ENCODE measurements at places on chromosomes 13 and 19.
A peak's percentile ranks its signal among the peaks of the same experiment; 100 is the strongest.

DNA sequence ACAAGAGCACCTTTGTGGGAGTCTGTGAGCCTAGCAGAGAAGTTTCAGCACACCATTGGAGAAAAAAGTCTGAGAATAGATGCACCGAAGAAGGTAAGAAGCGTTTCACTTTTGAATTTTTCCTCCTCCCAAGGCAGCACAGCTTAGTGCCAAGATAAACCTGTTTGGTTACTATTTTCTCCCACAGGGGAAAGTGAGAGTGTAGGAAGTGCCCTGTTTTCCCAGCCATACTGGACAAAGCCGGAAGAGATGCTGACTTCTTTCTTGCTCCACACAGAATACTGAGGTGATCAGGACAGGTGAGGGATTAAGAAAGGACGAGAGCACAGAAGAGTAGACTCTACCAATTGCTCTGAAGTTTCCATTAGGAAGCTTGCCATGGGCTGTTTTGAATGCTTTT lies 1011.0 kb upstream of the MIR17HG start:
- DNase-seq: no peak

GRCh38 chr13:67238277-67238859 lies 8.2 kb upstream of the PCDH9 start:
- DNase-seq: peak; percentile 78

GRCh38 chr19:35476149-35476548 lies 14.1 kb downstream of the KRTDAP start:
- no peak for DNase-seq

DNA sequence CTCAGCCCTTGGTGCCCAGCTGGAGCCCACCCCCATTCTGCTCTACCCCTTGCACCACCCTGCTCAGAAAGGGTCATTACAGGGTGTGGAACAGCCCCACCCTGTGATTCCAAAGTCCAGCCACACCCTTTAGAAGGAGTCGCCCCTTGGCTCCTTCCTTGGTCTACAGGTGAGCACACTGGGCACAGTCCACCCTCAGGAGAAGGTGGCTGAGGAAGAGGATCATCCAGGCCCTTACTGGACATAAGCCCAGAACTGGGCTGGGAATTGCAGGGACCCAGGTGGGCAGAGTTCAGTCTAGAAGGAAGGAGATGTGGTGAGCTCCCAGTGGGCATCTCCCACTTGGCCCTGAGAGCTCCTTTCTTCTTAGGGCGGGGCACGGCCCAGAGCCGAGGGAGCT lies 8.6 kb downstream of the SLC46A3 start:
- no peak for DNase-seq

DNA sequence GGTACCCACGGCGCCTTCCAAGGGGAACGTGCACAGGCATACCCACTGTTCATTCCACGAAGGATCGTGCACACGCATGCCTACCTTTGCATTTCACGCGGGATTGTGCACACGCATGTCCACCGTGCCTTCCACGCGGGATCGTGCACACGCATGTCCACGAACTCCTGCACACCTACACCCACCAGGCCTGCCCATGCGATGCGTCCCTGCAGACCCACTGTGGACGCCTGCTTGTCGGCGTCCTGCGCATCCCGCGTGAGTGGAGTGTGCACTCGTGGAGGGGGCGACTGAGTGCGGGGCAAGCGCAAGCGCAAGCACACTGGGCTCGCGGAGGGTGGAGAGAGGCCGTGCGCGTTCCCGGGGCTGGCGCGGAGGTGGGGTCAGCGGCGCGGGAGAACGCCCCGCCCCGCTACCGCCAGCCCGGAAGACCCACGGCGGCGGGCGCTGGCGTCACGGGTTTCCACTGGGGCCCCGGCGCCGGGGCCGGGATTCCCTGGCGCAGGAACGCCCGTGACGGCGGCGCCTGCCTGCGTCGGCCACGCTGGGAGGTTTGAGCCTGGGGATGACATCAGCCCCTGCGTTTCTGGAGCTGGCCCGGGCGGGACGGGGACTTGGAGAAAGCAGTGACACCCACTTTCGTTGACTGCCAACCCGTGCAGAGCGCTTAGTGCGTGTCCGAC lies 18.7 kb downstream of the GADD45B start:
- peak; percentile 58 for DNase-seq

- DNase-seq: no peak
These were observed 24.4 kb downstream of the EPSTI1 start for GRCh38 chr13:42967660-42968059.

Data from NCI-H1417 (cell line).